GM23338 (cell line): ENCODE measurements at places on chromosomes 2 and 18.

DNA sequence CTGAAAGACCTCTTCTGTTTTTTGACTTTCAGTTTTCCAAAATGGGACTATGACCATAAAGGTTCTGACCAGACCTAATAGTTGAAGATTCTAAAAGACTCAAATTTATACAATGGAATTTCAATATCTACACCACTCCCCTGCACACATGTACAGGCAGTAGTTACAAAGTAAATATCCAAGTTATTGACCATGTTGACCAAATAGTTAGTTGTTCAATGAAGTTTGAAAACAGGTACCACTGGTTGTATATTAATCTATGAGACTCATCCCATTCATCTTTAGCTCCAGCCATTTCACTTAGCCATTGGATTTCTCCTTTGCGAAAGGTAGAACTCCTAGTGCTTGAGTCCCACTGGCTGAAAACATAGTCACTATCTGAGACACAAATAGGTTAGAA lies 277.4 kb downstream of the SETBP1 start:
- DNase-seq: no peak

- no peak for DNase-seq
Observed at GRCh38 chr2:191050640-191050987, 36.6 kb upstream of the STAT1 start.

DNA sequence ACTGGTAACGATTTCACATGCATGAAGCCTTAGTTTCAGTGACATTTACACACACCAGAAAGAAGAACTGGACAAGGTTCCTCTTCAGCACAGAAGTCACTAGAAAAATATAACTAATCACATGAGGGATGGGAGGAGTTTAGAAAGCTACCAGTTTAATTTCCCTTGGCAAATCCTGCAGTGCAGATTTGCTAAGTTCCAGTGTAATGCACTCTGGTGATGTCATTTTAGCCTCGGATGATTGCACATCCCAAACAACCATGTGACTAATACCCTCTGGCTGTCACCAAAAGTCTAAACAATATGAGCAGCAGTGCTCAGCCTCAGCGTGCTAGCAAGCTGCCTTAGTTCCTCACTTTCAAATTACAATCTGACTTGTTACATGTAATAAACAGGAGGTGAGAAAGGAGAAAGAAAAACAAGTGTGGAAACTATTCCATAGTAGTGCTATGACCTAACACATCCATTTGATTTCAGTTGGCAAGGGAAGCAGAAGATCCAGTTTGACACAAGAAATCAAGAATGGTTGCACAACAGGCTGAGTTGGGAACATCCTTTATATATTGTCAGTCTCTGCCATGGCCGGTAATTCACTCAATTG lies 35.3 kb upstream of the PPP1CB start:
- no peak for DNase-seq

GRCh38 chr2:216086207-216086893 lies 4.6 kb downstream of the TMEM169 start:
- DNase-seq: no peak

DNA sequence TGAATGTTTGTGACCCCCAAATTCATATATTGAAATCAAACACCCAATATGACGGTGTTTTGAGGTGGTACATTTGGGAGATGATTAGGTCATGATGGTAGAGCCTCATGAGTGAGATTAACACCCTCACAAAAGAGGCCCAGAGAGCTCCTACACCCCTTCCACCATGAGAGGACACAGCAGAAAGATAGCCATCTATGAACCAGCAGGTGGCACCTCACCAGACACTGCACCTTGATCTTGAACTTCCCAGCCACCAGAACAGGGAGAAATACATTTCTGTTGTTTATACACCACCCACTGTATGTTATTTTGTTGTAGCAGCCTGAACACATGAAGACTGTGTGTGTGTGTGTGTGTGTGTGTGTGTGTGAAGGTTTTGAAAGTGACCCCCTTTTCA lies 58.1 kb downstream of the ST3GAL5 start:
- DNase-seq: no peak

- DNase-seq: peak; percentile 35
Observed at GRCh38 chr18:9494778-9495331, 19.5 kb downstream of the RALBP1 start.

DNA sequence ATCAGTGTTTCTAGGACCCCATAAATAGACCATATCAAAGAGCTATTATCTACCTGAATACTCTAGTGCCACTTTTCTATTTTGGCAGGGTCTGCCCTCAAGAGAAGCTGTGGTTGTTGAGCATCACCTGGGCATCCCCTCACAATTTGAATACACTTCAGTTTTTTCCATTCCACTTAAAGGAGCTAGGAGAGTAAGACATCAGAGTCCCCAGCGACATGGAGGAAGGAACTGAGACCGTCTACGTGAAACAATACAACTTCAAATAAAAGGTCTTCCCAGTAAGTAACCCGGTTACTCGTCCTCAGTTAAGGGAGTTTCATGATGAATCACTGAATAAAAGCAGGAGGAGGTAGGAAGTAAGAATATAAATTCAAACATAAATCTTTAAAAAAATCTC lies 206.7 kb downstream of the AFF3 start:
- DNase-seq: no peak

- no peak for DNase-seq
Observed at GRCh38 chr2:232816657-232817056, 40.3 kb upstream of the KCNJ13 start.
